ENCODE measurements at places on chromosomes 13 and 19.

DNA sequence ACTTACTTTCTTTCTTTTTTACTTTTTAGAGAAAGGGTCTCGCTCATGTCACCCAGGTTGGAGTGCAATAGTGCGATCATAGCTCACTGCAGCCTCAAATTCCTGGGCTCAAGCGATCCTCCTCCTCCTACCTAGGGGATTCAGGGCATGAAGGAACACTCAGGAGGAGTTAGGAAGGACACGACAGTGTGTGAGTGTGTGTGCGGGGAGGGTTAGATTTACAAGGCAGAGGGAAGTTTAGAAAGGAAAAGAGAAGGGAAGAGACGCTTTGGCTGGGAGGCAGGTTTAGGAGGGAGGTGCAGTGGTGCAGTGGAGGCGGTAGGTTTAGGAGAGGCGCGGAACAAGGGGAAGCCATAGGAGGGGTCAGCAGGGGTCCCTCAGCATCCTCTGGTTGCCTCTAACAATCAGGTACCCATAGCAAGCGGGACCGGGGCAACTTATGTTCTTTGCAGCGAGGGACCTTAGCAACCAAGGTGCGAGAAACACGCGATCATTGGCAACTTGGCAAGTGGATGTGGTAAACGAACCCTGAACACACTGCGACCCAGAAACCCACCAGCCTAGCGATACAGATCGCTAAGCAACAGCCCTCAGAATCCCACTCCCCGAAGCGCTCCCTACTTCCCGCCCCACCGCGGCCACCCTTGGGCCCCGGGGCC, 501 bp downstream of the SIRT2 start:
- DNase-seq = no peak

- DNase-seq = no peak
Measured at GRCh38 chr13:21883713-21884112, 212.8 kb downstream of the FGF9 start.

- DNase-seq = no peak
Measured at GRCh38 chr13:20767309-20767943, 6.3 kb downstream of the EEF1AKMT1 start.

DNA sequence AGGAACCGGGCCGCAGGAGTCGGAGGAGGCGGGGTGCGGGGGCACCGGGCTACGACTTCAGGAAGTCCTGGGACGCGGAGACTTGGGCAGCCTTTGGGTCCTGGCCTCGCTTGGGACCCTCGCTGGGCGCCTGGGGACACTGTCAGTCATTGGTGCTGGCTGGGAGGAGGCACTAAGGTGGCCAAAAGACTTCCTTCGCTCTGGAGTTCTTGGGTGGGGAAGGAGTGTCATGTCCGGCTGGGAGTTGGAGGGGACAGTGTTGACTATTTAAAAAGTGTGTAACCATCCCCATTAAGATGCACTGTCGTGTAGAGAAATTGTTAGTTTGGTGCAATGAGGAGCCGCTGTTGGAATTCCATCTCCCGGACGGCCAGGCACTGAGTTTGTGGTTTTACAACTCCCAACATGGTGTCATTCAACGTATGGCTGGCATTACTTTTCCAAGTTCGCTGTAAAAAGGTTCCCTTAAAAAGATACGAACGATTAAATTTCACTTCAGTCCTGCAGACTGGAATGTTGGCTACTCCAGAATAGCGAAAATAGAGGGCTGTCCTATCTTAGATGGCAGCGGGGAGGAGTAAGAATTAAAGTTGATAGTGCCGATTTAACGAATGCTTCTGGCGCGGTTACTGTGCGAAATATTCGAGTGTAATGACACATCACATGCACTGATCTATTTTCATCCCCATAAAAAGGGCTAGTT, 776 bp downstream of the DNAJC3 start:
- no peak for DNase-seq

DNA sequence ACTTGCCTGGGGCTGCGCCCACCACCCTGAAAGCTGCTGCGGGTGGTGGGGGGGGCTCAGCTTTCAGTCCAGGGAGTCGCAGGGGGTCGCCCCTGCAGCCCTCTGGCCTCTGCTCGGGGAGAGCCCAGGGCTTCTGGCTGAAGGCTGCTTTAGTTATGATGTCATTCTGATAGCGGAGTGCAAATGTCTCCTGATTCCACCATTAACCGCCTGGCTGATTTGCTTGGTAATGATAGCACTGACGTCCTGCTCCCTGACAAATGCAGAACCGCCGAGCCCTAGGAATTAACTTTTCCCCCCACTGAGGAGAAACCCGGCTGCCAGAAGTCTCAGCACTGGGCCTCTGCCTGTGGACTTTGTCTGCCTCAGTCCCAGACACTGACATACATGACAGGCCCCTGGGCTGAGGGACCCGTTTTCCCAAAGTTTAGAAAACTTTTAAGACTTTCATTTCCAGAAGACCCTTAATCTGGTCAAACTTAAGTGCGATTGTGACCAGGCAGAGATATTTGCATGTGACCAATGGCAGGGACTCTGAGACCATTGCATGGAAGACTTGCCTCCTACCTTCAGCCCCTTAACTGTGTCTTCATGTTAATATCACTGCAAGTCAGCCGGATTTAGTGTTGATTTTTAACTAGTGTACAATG, 142.5 kb upstream of the ZNF536 start:
- peak; percentile 31 for DNase-seq
